Activated T-helper 1 cell treated with Interleukin-2 at 50 U/mL for 16 hours (primary cell): ENCODE measurements at places on chromosomes 4 and X.

- DNase-seq = no peak
Observed at GRCh38 chr4:82640540-82640939, 78.8 kb upstream of the TMEM150C start.

DNA sequence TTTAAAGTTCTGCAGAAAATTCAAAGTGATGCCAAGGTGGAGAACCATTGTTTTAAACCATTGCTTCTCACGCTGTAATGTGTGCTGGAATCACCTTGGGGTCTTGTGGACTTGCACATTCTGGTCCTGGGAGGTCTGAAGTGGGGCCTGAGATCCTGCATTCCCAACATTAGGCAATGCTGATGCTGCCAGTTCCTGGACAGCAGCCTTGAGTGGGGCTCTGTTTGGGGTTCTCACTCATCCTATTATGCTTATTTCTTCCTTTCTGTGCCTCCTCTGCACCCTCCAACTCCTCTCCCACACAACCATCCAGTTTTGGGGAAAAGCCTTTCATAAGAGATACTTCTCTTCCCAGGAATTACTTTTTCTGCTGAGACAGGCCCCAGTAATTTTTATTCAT is 44.2 kb upstream of the RASSF6 start:
- no peak for DNase-seq

- no peak for DNase-seq
Observed at GRCh38 chrX:137646472-137646871, 80.5 kb downstream of the ZIC3 start.

- DNase-seq = no peak
Observed at GRCh38 chrX:150692296-150692695, 900 bp upstream of the MTMR1 start.

DNA sequence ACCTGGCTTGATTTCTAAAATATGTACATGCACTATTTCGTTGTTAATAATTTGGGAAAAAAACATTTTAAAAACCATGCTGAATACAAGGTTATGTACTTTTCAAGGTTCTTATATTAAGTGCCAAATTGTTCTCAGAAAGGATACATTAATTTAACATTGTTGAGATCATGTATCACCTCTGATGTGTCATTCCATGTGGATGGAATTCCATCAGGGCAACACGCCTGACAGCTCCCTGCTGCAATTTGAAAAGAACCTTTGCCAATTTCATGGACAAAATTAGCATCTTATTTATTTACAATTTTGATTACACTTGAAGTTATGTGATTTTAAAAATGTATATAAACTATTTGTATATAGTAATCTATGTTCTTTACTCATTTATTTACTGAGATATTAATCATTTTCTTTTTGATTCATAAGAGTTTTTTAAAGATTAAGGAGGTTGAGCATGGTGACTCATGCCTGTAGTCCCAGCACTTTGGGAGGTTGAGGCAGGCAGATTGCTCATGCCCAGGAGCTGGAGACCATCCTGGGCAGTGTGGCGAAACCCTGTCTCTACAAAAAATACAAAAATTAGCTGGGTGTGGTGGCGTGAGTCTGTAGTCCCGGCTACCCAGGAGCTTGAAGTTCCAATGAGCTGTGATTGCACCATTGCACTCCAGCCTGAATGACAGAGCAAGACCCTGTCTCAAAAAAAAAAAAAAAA is 142.8 kb downstream of the ENPP6 start:
- no peak for DNase-seq

GRCh38 chr4:153090181-153090580 is 114.1 kb upstream of the TRIM2 start:
- no peak for DNase-seq

GRCh38 chr4:14091966-14092365 is 464.4 kb upstream of the BOD1L1 start:
- DNase-seq = no peak
